ENCODE measurements at places on chromosomes 2 and 18. TPM values are rescaled to one million over a fixed set of nuclear protein-coding genes. Genes with fewer than 3 reads are reported as not detected.

CDH2 gene
- 220 TPM for total RNA-seq

POMC gene
- 6.5 TPM for total RNA-seq

CPO gene
- 0.13 TPM for total RNA-seq

IL36G gene
- total RNA-seq = not detected

TMEM200C gene
- total RNA-seq = 1.0 TPM

ALLC gene
- not detected for total RNA-seq

GALNT14 gene
- 217 TPM for total RNA-seq

AMMECR1L gene
- total RNA-seq = 15.3 TPM

CAPN10 gene
- total RNA-seq = 29.0 TPM

TNFAIP6 gene
- 1.1 TPM for total RNA-seq

HOXD8 gene
- total RNA-seq = 10.8 TPM

LYPD6 gene
- total RNA-seq = 2.9 TPM

GCG gene
- not detected for total RNA-seq

RTP5 gene
- not detected for total RNA-seq
